ENCODE measurements at places on chromosomes 7 and 10. TPM values are rescaled to one million over a fixed set of nuclear protein-coding genes. Genes with fewer than 3 reads are reported as not detected.

GRCh38 chr7:157273208-157274093 is 63.4 kb upstream of the DNAJB6 start:
- peak; percentile 87 for DNase-seq

GRCh38 chr7:122463631-122464030 is 159.1 kb upstream of the FEZF1 start:
- no peak for DNase-seq

DNA sequence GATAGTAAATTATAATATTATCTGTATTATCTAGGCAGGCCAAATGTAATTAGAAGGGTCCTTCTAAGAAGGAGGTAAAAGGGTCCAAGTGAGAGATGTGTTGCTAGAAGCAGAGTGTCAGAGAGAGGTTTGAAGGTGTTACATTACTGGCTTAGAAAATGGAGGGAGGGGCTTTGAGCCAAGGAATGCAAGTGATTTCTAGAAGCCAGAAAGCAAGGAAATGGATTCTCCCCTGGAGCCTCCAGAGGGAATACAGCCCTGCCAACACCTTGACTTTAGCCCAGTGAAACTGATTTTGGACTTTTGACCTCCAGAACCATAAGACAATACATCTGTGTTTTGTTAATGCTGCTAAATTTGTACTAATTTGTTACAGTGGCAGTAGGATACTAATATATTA is 97.9 kb upstream of the IL6 start:
- no peak for DNase-seq

DNA sequence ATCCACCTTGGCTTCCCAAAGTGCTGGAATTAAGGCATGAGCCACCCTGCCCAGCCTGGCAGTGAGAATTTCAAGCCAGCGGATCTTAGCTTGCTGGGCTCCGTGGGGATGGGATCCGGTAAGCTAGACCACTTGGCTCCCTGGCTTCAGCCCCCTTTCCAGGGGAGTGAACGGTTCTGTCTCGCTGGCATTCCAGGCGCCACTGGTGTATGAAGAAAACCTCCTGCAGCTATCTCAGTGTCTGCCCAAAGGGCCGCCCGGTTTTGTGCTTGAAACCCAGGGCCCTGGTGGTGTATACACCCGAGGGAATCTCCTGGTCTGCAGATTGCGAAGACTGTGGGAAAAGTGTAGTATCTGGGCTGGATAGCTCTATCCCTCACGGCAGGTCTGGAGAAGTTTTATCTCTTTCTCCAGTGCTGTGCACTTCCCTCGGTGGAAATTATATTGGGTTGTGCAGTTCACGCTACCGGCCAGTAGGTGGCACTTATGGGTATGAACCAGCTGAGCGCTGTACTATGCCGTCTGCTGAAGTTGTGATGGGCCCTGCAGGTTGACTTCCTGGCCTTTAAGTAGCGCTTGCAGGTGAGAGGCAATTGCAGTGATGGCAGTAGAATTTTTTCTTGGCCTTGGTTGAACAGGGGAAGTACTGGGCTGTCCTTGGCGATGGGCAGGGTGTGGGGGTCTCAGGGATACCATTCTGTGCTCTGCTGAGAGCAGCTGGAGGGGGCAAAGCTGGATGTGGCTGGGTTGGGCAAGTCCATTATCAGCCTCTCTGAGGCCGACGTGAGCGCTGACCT is 138.0 kb upstream of the MTPN start:
- peak; percentile 62 for DNase-seq

DNA sequence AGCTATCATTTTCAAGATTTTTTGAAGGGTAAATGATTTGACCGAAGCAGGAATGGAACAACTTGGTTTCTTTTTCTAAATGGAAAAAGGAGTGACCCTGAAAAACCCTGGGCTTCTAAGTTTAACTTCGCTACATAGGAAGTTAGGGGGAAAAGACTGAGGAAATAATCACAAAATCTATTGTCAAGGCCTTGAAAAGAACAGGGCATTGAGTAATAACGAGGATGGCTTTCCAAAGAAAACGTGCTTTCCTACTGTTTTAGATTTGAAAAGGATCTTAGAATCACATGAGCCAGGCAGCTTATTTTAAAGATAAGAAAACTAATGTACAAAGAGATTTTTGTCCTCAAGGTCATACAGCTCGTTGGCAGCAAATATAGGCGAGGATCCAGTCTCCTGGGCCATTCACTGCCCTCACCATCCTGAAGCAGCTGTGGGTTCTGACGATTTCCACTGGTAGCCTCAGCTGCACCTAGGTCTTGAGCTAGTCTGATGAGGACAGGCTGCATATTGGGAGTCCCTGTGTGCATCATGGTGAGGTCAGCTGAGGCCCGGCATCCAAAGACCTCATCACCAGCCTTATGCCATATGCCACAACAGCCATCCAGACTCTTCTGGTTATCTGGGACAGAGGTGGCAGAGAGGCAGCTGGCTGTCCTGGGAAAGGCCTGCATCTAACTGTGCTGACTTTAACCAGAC is 384.7 kb upstream of the NRP1 start:
- no peak for DNase-seq

Gene SNX8
- polyA plus RNA-seq = 36.8 TPM

Gene COL26A1
- not detected for polyA plus RNA-seq

- no peak for DNase-seq
These were observed 11.6 kb upstream of the PPIF start for GRCh38 chr10:79335470-79336235.

GRCh38 chr10:14945108-14945507 is 8.8 kb downstream of the DCLRE1C start:
- DNase-seq = peak; percentile 28

GRCh38 chr7:44043902-44044301 is 600 bp upstream of the DBNL start:
- no peak for DNase-seq

Gene OR2A5
- polyA plus RNA-seq = not detected

DNA sequence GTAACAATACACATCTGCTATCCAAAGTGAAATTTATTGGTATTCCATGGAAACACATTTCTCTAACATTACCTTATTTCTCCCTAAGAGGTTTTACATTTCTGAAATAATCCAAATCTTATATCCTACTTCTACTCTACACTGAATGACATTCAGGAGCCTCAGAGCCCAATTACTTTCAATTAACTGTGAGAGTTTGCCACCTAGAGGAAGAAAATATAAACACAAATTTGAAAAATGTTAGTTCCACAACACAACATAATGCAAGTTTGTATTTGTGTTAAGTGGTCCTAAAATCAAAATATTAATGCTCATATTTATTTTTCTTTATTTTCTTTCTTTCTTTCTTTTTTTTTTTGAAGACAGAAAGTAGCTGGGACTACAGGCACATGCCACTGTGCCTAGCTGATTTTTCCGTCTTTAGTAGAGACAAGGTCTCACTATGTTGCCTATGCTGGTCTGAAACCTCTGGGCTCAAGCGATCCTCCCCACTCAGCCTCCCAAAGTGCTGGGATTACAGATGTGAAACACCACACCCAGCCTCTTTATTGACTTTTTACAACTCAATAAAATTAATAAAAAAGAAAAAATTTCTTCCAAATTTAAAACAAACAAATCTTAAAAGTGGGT is 46.0 kb downstream of the ATAD1 start:
- peak; percentile 63 for DNase-seq

Gene FAS
- polyA plus RNA-seq = 55.4 TPM

DNA sequence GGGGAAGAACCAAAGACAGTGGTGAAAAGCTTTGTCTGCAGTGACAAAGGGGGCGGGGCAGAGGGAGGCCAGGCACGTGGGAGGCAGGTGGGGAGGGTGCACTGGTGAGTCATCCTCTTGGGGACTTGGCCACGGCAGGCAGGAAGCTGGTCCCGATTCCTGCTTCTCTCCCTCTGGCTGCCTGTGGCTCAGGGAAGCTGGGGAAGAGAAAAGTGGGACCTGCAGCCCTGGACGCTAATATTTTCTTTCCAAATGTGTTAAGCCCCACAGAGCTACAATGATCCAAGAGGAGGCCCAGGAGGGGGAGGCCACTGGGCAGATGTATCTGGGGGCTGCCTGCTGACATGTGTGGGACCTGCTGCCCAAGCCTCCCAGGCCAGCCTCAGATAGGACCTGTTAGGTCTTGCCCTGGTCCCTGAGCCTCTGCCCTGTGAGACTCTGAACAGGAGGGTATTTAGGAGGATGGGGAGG is 231.8 kb downstream of the KCNMA1 start:
- peak; percentile 85 for DNase-seq
